ENCODE measurements at places on chromosomes 4 and X. TPM values are rescaled to one million over a fixed set of nuclear protein-coding genes. Genes with fewer than 3 reads are reported as not detected.

DNA sequence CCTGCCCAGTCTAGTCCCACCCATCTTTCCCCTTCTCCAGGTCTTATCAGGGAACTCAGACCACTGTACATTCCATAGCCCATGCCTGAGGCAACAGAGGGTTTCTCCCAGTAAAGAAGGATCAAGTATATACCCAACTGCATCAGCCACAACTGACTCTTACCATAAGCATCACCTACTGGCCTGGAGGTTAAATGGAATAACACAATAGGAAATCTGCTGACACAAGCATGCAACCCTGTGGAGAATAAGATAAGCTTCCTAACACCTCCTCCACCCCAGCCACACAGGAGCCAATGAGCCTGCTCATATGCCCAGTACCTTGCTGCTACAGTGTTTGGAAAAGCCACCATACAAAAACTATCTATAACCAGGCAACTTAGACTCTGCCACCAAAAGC, 34.6 kb upstream of the PLK4 start:
- no peak for DNase-seq
- no peaks in the 10 kb centered on the region for H3K36me3 ChIP-seq
- H3K4me3 ChIP-seq = no peak overlapping the region
- H3K4me1 ChIP-seq = no peaks in the 10 kb centered on the region
- H3K27me3 ChIP-seq = no peaks in the 10 kb centered on the region
- no peak overlapping the region for H3K27ac ChIP-seq

DNA sequence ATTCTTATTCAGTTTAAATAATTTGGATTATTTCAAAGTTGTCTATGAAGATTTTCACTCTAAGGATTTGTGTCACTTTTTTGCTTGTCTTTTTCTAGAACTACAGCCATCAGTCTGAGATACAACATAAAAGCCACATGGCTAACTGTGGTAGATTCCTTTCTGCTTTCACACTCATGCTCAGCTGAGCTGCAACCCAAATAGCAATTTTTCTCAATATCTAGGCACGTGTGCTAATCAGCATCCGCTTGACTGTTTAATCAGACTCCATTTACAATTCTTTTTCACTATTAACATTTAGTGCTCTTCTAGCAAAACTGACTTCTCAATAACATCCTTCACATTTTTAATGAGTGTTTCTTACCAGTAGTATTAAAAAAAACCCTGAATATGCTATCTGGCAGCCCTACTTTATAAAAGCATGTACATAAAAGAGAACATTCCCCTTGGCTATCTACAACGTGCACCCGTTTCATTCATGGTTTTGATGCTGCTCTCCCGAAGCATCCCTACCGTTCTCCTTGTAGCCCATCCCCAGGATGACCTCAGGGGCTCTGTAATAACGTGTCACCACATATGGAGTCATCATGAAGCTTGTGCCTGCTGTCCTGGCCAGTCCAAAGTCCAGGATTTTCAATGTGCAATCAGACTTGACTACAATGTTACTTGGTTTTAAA, 259.2 kb downstream of the MAPK10 start:
- no peak for DNase-seq
- H3K27me3 ChIP-seq = no peaks in the 10 kb centered on the region
- no peaks in the 10 kb centered on the region for H3K4me1 ChIP-seq
- no peak overlapping the region for H3K27ac ChIP-seq
- no peak overlapping the region for H3K4me3 ChIP-seq
- H3K36me3 ChIP-seq = no peaks in the 10 kb centered on the region

DNA sequence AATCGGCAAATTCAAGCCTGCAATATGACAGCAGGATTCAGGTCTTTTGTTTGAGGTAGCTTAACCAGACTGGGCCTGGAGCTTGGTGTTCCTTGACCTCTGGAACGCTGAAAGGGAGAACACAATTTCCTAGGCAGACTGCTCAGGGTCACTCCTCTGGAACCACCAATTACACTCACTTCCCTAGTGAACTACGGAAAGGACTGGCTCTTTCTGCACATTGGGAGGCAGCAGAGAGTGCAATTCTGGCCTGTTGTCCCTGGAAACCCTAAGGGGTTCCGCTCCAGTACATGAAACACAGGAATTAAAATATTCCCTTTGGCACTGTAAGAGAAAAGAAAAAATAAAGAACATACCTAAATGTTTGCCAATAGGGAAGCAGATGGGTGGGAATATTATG, 58.6 kb downstream of the GPC3 start:
- DNase-seq = no peak
- no peak overlapping the region for H3K4me3 ChIP-seq
- H3K27ac ChIP-seq = no peak overlapping the region
- H3K4me1 ChIP-seq = no peaks in the 10 kb centered on the region
- H3K36me3 ChIP-seq = no peaks in the 10 kb centered on the region

- H3K4me3 ChIP-seq = no peak overlapping the region
- DNase-seq = no peak
- no peaks in the 10 kb centered on the region for H3K4me1 ChIP-seq
- H3K27ac ChIP-seq = no peak overlapping the region
- H3K27me3 ChIP-seq = no peaks in the 10 kb centered on the region
Measured at GRCh38 chrX:51855698-51856097, 37.7 kb upstream of the MAGED1 start.

Gene HCCS
- total RNA-seq = 43.7 TPM

Gene LPAR4
- 0.24 TPM for total RNA-seq

Gene CENPVL1
- total RNA-seq = not detected
